GM10248 (cell line): ENCODE measurements at places on chromosomes 2 and 18.

DNA sequence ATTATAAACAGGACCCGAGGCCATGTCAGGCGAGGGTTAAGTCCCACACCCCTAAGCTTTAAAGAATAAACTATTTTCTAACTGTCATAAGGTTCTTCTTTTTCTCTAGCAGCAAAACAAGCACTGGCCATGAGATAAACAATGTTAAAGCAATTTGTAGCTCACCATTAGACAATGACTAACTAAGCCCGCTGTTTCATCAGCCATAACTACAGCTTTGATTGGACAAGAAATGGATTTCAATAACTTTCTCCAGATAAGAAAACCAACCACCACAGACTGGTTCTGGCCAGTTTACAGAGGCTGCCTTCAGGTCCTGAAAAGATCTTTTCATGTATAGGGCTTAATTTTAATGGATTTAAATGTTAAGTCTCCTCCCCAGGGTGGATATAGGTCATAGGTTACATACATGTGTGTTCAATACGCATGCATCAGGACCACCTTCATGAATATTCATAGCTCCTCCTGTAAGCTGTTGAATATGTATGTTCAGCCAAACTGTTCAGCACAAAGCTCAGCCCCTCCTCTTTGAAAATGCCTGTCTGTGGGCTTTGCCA lies 108.7 kb upstream of the RAB6C start:
- no peak for DNase-seq

DNA sequence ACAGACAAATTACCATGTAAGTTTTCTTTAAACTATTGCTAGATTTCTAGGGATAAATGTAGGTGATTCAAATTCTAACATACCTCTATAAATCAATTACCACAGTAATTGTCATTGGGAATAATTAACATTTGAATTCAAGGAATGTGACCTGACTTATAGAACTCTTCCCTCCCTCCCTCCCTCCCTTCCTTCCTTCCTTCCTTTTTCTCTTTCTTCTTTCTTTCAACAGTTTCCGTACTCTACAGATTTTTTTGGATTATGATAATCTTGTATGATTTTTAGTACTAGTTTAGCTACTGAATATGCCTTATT lies 18.2 kb upstream of the FTCDNL1 start:
- no peak for DNase-seq

- no peak for DNase-seq
These were observed 375.2 kb upstream of the SMIM21 start for GRCh38 chr18:75802681-75803080.

- DNase-seq = no peak
These were observed 35.2 kb downstream of the MTERF4 start for GRCh38 chr2:241066893-241067341.

GRCh38 chr2:18067588-18068384 lies 189.3 kb downstream of the KCNS3 start:
- no peak for DNase-seq
